Fibroblast of skin of right biceps (primary cell): ENCODE measurements at places on chromosomes 2 and 18.

- DNase-seq: no peak
Measured at GRCh38 chr18:53911200-53911599, 313.3 kb downstream of the MBD2 start.

DNA sequence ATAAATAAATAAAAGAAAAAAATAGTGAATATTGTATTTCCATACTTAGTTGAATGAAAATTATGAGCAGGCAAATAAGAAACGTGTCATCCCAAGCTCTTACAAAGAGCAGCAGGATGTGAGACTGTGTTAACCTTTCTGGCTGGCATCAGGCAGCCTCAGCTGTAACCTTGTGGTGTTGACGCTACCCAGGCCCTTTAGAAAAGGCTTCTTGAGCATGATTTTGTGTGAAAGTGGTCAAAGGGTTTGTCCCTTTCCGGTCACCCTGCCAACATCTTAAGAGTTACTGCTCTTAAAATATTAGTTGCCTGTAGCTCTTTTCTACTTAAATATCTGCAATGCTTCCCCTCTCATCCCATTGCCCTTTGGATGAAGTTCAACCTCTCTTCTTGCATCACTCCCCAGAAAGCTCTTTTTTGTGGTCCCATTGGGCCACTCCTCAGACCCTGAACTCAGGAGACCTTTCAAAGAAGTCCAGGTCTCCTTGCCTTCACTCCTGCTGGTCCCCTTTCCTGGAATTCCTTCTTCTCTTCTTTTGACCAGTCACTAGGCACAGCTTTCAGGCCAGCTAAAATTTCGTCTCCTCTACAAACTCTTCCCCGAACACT is 35.0 kb downstream of the RHOB start:
- DNase-seq: no peak

- peak; percentile 90 for DNase-seq
Measured at GRCh38 chr2:158936978-158937377, 31.5 kb upstream of the TANC1 start.

GRCh38 chr2:61425605-61426155 is 45.2 kb downstream of the USP34 start:
- no peak for DNase-seq

- DNase-seq: no peak
Measured at GRCh38 chr2:43810452-43810851, 28.2 kb downstream of the ABCG5 start.

DNA sequence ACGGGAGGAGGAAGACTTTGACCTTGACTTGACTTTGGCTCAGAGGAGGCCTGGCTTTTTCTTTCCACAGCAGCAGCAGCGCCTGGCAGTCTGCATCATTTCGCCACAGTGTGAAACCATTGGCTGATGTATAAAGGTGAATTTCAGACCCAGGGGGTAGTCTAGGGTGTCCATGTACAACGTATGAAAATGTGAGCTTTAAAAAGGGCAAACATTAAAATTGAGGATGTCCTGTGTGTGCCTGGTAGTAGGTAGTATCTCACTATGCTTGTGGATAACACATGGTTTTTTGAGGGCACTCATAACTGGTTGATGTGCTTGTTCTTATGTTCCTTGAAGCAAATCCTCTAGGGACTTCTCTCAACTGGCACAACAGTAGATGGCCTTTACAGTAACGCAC is 86.1 kb downstream of the LPIN1 start:
- DNase-seq: no peak
